ENCODE measurements at places on chromosomes 12 and 14.

GRCh38 chr14:36996133-36996856, 176.1 kb downstream of the SLC25A21 start:
- no peak for DNase-seq

- no peak for DNase-seq
Measured at GRCh38 chr12:11437966-11438365, 42.6 kb upstream of the PRB2 start.

DNA sequence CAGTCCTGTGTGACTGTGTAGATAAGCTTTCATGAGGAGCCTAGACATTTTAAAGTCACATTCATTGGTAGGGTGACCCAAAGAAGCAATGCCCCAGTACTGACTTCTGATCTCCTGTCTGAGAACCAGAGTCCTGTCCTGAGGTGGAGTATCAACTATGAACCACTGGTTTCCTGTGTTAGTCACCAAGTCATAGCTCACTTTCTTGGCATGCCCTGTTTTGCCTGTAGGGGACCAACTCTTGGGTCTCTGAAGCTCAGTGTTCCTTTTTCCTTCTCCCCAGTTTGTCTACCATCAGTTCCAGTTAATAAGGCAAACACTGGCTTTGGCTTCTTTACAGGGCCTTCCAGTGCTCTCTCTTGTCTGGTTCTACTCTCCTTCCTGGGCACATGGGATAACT, 97.4 kb downstream of the C12orf75 start:
- DNase-seq = no peak

GRCh38 chr12:47744005-47744651, 14.6 kb downstream of the RAPGEF3 start:
- DNase-seq = peak; percentile 59

- DNase-seq = no peak
Measured at GRCh38 chr14:103416916-103417315, 31.7 kb downstream of the MARK3 start.

- DNase-seq = no peak
Measured at GRCh38 chr14:61492474-61492873, 171.1 kb downstream of the PRKCH start.

DNA sequence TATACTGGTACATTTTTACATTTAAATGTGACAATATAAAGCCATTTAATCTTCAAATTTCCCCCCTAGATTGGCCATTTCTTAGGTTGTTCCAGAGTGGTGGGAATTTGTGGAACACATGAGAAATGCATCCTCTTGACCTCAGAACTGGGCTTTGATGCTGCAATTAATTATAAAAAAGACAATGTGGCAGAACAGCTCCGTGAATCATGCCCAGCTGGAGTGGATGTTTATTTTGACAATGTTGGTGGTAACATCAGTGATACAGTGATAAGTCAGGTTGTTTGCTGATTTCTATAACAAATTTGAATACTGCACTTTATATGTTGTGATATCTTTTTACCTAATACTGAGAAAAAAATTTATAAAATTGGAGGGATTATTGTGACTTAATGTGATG, 7.6 kb upstream of the ZNF410 start:
- DNase-seq = no peak

- DNase-seq = no peak
Measured at GRCh38 chr14:43535231-43535838, 971.7 kb downstream of the FSCB start.

DNA sequence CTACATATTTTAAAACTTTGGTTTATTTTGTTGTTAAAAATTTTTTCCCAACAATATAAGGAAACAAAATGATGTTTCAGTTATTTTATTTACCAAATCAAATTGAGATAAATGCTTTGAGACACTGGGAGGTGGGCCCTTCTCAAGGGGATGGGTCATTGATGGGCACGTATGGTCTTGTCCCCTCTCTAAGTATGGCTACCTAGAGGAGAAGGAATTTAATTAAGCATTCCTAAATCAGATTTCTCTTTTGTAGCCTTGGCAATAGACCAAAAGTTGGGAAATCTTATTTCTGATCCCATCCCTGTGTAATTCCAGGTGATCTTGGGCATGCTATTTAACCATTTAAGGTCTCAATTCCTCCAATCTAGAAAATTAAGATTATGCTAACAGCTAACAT, 79.0 kb downstream of the SCN8A start:
- no peak for DNase-seq

DNA sequence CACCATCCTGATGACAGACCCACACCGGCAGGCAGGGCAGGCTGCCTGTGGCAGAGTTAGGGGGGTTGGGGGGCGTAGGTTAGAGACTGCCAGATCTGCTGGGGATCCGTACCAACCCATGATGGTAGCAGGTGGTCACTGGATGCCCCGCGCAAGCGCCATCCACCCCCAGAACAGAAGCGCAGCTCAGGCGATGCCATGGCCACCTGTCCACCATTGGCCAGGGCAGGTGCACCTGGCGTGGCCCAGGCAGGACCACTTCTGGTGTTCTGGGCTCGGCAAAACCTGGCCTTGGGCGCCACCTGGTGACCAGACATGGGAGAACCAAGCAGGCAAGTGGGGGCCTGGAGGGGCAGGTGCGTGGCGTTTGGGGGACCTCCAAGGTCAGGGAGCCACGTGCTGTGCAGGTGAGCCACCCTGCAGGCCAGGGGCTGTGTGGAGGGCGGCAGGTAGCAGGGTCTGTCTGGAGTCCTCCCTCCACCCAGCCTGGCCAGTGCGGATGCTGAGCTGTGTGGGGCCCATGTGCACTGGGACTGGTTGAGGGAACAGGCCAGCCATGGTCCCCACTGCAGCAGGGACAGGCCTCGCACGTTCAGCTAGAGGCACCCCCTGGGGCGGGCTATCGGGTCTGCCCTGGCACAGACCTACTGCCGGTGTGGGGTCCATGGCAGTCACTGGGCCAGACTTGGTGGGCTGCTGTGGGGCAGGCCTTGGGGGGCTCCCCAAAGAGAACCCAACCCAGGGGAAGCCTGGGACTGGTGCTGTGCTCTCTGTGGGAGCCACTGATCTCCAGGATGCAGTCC, 15.6 kb downstream of the BAG5 start:
- peak; percentile 94 for DNase-seq
